Thoracic aorta endothelial cell (primary cell): ENCODE measurements at places on chromosomes 2 and 18. TPM values are rescaled to one million over a fixed set of nuclear protein-coding genes. Genes with fewer than 3 reads are reported as not detected.

Gene TMEM247
- not detected in 2 replicates for total RNA-seq

Gene TRABD2A
- 0.66 and 5.1 TPM in 2 replicates for total RNA-seq

Gene LRP2
- under 0.01 TPM in 2 replicates for total RNA-seq

Gene CIB4
- not detected in 2 replicates for total RNA-seq

Gene ASXL2
- total RNA-seq = 20.5 and 27.1 TPM in 2 replicates

Gene LOXHD1
- not detected in 2 replicates for total RNA-seq

Gene NDC80
- total RNA-seq = 45.7 and 61.7 TPM in 2 replicates

Gene PRKD3
- total RNA-seq = 106 and 112 TPM in 2 replicates

Gene TMEM37
- 1.1 and 2.4 TPM in 2 replicates for total RNA-seq

Gene LINC00305
- not detected in 2 replicates for total RNA-seq

Gene SLC11A1
- 0.13 TPM in 1 of 2 replicates, not detected in the other for total RNA-seq

Gene CCBE1
- 1.0 and 2.5 TPM in 2 replicates for total RNA-seq

Gene INHBB
- 0.79 and 3.9 TPM in 2 replicates for total RNA-seq

Gene TRIM43
- 0.07 TPM in 1 of 2 replicates, not detected in the other for total RNA-seq

Gene CACNB4
- 0.72 and 1.2 TPM in 2 replicates for total RNA-seq

Gene GRP
- not detected in 2 replicates for total RNA-seq

Gene CNTNAP5
- not detected in 2 replicates for total RNA-seq

Gene ALPG
- not detected in 2 replicates for total RNA-seq

Gene SLC9A4
- not detected in 2 replicates for total RNA-seq

Gene SATB2
- total RNA-seq = 1.3 and 2.7 TPM in 2 replicates

Gene SOCS6
- total RNA-seq = 22.1 and 28.4 TPM in 2 replicates

Gene BARD1
- total RNA-seq = 19.9 and 25.8 TPM in 2 replicates

Gene SLC20A1
- total RNA-seq = 131 and 151 TPM in 2 replicates

Gene OST4
- 183 and 195 TPM in 2 replicates for total RNA-seq

Gene DOK1
- 6.9 and 10.7 TPM in 2 replicates for total RNA-seq

Gene ZNF514
- total RNA-seq = 10.2 and 10.8 TPM in 2 replicates

Gene POTEC
- total RNA-seq = not detected in 2 replicates
